Stimulated activated CD8-positive, alpha-beta memory T cell treated with anti-CD3 and anti-CD28 coated beads, Interleukin-4, amount 100 ng/mL, for 1 hour (primary cell): ENCODE measurements at places on chromosomes 3 and 15.

- DNase-seq: no peak
These were observed 188.6 kb upstream of the TBL1XR1 start for GRCh38 chr3:177385831-177386301.

- no peak for DNase-seq
These were observed 49.4 kb upstream of the FMN1 start for GRCh38 chr15:33243869-33244268.

- no peak for DNase-seq
These were observed 64.3 kb downstream of the NCEH1 start for GRCh38 chr3:172646439-172647015.

DNA sequence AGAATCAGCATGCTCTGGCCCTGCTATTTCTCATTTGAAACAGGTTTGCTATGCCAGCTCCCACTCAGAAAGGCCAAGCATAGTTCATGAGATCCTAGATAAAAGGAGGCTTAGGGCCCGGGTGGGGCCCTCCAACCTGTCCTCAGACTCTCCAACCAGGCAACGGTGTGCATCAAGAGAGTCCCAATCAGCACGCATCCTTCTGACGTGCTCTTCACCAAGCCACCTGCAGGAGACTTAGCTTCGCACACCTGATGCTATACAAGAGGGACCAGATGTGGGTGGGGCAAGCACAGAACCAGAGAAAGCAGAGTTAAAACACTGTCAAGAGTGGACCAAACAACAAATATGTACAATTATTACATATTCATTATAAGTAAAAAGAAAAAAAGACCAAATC is 17.3 kb downstream of the STIMATE start:
- DNase-seq: no peak

GRCh38 chr3:159191447-159191846 is 389.6 kb downstream of the MFSD1 start:
- no peak for DNase-seq

DNA sequence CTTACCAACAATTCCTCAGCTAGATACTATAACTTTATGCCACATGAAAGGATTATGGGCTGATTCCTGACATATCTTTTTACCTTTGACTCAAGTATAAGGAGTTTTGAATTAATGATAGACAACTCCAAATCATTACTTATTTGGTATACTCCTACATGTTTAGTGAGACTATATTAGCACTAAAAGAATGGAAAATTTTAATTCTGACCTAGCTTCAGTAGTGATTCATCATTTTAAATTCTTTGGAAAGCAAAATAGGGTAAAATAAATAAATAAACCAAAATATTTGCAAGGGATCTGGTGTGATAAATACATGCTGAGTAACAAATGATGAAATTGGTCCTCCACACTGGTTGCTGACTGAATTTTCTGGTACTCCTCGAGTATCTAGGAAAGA is 42.3 kb upstream of the VGLL3 start:
- DNase-seq: no peak

GRCh38 chr3:38009807-38010591 is 19.4 kb downstream of the VILL start:
- DNase-seq: no peak

DNA sequence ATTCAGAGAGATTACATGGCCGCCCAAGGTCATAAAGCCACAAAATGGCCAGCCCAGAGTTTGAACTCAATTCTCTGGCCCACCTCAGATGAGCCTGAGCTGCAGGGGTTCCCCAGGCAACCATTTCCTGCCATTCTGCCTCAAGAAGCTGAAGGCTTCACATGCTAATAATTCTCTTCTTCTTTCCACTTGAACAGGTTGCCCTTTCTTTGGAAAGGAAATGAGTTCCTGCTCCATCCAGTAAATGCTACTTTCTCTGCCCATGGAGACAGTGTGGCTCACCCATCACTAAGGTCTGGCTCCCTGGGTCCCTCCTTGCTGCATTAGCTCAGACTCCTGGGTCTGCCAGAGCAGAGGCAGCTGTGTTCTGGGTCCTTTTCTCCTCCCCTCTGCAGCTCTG is 48.2 kb downstream of the TRIM42 start:
- DNase-seq: no peak

GRCh38 chr15:90840954-90841353 is 27.4 kb upstream of the FURIN start:
- no peak for DNase-seq

DNA sequence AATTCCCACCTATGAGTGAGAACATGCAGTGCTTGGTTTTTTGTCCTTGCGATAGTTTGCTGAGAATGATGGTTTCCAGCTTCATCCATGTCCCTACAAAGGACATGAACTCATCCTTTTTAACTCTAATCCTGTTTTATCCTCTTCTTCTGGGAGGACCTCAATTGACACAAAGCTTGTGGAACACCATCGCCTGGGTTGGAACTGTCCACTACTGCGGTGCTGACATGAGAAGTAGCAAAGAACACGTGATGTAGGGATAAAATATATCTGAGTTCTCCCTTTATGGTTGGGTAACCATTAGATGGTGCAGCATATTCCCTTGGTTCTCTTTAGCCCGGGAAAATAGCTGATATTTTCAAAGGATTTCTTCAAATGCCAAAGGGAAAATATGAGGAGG is 105.3 kb upstream of the TOPAZ1 start:
- DNase-seq: no peak

DNA sequence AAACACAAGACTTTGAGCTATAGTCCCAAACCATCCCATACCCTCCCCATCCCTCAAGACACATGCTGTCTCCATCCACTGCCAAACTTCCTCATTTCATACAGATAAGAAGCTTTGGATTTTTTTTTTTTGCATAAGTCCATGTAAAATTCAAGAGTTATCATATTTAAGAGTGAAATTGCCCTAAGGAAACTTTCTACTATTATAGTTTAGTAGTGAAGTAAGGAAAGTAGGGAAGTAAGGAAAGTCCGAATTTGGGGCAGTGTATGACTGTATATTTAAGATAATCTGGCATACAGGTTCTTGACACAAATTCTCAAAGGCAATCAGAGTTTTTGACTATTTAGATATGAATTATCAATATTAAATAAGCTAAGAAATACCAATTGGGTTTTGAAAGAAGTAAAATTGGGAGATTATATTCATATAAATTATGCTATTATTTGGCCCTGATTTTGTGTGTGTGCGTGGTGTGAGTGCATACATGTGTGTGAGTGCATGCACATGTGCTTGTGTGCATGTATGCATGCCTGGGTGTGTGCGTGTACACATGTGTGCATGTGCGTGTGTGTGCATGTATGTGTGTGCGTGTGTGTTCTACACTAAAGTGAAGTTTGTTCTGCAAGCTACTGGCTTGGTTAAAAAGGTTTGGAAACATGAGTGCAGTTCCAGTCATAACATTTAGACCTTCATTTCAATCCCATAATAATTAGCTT is 83.6 kb upstream of the MBNL1 start:
- no peak for DNase-seq

- DNase-seq: no peak
These were observed 380.8 kb upstream of the IL12A start for GRCh38 chr3:159607856-159608255.

DNA sequence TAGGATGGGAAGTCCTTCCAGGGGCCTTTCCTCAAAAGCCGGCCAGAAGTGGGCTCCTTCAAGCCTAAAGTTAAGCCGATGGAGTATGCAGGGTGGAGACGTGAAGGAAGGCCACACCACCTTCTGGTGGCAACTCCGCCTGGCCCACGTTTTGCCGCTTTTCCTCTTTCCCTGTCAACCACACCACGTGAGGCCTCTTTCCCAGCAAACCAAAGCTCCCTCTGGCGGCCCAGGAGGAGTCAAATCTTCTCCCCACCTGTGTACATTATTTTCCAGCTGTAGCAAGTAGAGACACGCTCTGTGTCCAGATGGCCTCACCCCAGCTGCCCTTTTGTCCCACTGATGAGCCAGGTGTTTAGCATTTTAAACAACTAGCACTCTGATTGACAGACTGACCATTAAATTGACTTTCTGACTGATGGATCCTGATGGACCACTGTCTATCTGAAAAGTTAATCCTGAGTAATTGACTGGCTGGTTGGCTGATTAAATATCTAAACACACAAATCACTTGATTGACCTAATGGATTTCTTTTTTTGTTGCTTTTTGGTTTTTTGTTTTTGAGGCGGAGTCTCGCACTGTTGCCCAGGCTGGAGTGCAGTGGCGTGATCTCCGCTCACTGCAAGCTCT is 59.6 kb upstream of the ZBTB38 start:
- DNase-seq: no peak

GRCh38 chr3:73558727-73559075 is 66.0 kb downstream of the PDZRN3 start:
- no peak for DNase-seq

DNA sequence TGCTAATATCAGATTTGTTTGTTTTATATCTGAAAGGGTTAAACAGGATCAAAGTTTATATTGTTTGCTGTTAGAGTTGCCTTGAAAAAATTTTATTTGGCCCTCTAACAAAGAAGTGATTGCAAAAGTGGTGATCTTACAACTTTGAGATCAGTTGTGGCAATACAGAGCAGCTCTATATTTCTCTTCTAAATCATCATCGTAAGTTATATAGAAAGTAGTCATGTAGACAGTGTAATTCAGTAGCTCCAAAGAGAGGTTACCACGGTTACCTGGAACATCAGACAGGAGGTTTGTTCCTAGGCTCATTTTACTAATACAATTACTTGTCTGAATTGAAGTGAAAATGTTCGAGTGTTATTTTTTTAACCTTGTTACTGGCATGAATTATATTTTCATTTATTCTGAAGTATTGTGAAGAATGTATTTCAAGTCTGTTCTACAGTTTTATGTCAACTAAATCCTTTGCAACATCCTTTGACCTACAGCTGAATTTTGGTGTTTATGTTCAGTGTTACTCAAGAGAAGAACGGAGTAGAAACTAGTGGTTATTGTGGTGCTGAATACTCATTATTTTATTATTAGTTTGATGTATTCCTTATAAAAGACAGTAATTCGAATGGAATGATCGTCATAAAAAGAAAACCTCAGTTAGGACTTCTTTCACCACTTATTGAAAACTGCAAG is 214.2 kb downstream of the NAALADL2 start:
- no peak for DNase-seq

DNA sequence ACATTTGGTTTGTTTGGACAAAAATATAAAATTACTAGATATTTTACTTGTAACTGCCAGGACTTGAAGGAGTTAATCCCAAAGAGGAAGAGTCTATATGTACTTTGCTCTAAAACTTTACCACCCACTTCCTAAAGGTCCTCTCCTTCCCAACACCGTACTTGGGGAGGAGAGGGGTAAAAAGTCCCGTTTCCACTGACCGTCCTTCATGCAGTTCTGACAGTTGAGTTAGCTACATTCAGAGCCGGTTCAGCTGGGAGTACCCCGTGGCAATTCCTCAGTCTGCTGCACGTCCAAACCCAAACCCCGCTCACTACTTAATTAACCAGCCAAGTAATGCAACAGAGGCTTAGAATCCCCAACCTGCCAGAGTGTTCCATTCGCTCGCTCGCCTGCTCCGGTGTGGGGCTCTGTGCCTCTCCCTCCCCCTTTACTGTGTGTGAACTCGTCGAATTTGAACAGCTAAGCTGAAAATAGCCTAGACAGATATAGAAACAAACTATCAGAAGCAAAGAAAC is 519.7 kb downstream of the FOXP1 start:
- DNase-seq: no peak

DNA sequence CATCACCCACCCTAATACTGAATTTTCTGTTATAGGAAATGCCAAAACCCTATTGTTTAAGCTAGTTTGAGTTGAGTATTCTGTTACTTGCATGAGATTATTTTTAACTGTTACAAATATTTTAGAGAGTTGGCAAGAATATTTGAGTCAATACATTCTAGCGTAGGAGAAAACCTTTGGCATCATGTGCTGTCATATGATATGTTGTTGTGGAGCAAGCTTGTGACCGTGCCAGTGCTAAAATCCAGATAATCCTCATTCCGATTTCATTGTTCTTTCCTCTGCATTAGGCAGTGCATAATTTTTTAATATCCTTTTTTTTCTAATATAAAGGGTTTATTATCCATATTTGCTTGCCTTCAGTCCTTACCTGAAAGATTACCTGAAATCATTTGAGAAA is 168.0 kb upstream of the GMNC start:
- no peak for DNase-seq

DNA sequence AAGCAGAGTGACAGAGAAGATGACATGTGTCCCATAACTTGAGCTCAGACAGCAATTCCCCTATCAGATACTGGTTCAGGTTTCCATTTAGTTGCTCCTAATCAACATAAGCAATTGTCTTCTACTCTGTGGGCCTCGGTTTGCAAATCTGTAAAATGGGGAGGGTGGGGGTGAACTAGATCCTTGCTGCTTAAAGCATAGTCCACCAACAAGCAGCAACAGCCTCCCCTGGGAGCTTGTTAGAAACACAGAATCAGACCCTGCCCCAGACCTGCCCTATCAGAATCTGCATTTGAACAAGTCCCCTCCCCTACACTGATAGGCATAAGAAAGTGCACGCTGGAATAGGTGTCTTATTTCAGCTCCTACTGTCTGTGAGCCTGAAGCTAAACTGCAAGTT is 87.8 kb downstream of the CEMIP start:
- no peak for DNase-seq

GRCh38 chr3:18149386-18149785 is 275.8 kb downstream of the SATB1 start:
- no peak for DNase-seq

- no peak for DNase-seq
These were observed 254.3 kb downstream of the SHQ1 start for GRCh38 chr3:72593881-72594397.

DNA sequence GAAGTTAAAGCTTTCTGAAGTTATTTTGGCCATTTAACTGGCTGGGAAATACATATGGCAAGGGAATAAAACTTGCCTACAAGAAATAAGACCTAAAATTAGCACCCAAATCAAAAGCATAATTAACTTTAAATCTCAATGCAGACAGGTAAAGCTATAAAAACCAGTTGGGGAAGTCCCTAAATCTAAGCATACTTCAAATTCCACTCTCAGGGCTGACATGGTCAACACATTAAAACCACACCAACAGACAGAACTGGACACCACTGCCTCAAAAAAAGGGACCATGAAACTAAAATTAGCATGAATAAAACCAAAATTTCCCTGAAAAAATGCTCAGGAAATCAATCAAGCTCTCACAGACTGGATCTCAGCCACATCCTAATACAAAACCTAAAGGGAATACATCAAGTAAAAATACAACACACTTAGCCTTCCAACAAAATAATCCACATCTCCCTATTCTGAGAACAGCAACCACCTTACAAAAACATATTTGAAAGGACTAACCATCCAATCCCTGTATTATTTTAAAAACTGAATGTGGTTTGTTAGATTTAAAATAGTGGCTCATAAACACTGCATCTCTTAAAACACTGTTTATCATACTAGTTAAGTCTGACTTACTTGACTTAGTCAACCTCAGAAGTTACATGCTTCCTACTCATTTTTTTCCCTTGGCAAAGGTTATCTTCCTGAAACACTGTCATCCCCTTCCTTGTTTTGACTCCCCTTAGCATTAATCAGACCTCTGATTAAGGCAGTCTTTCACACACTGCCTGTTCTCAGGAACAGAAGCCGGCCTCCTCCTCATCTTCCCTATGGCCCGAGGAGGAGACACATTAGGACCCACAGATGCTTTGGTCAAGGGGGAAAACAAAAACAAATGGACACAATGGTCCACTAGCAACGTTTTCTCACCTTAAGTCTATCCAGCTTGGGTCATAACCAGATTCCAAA is 8.3 kb downstream of the TRA2B start:
- DNase-seq: no peak
